ENCODE measurements at places on chromosomes 2 and 18.

GRCh38 chr18:2573408-2573807 lies 2.1 kb downstream of the NDC80 start:
- no peak for DNase-seq

GRCh38 chr18:74631212-74631611 lies 33.5 kb downstream of the ZNF407 start:
- DNase-seq: no peak

GRCh38 chr18:26888259-26888658 lies 22.8 kb upstream of the AQP4 start:
- DNase-seq: no peak

GRCh38 chr2:206799083-206799482 lies 33.7 kb downstream of the FASTKD2 start:
- DNase-seq: no peak
